Right cardiac atrium (tissue), 5 donors: ENCODE measurements at places on chromosomes 7 and 10. TPM values are rescaled to one million over a fixed set of nuclear protein-coding genes. Genes with fewer than 3 reads are reported as not detected.

UTF1 gene
- not detected for polyA plus RNA-seq

CFAP58 gene
- polyA plus RNA-seq, result 2.9 TPM

SLC29A3 gene
- polyA plus RNA-seq, result 1.4 TPM

EBF3 gene
- 8.5 TPM for polyA plus RNA-seq

GIMAP6 gene
- polyA plus RNA-seq, result 14.6 TPM

- no peak for DNase-seq
Observed at GRCh38 chr10:88528201-88528600, 54.9 kb downstream of the RNLS start.

- no peak for DNase-seq
Observed at GRCh38 chr10:47025540-47026300, 114.5 kb downstream of the PTPN20 start.

DNA sequence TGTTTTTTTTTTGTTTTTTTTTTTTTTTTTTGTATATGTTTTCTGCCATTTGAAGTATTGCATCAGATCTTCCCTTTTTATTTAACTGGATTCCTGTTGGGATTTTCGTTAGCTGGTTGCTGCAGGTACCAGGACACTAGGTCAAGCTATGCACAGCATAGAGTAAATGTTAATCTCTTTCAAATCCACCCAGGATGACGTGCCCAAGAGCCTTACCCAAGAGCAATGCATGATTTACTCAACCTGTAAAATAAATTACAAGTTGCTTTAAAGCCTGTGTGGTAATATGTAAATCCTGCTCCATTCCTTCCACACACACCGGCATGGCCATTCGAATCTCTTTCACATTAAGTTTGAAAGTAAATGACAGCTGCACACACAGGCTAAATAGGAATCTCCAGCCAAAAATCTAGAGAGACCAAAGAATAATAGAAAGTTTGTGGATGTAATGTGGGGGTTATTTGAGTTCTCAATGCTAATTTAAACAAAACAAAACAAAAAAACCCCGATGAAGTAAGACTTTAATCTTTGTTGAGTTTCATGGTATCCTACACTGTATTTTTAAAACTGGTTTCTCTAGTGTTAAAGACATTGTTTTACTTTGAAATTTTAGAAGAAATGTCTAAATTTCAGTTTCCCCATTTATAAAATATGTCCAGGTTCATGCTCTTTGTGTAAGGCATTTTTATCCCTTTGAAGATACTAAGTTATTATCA lies 167.9 kb downstream of the FRMD4A start:
- no peak for DNase-seq

- no peak for DNase-seq
Observed at GRCh38 chr10:35217455-35217854, 90.8 kb downstream of the CREM start.

- DNase-seq, result peak; percentile 77
Observed at GRCh38 chr10:98323221-98324164, 55.5 kb upstream of the LOXL4 start.

DNA sequence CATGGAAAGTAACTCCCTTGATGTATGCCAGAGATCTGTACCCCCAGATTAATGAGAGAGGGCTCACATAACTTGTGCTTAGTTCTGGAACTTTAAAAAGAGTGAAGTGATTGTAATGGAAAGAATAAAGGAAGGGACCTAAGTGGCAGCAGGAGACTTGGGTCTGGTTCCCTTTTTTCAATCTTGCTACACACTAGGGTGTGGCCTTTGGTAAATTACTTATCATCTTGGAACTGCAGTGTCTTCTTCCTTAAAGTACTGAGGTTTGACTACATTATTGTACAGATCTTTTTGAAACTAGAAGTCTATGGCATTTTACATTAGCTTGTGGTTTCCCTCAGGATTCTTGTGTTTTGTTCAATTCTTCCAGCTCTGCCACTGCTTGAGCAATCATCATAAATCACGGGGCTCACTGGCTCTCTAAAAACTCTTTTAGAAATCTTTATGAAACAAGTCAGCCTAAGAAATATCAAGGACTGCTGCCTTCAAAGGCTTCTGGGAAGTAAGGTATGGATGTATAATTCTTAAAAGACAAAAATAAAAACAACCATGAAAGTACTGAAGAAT lies 22.5 kb upstream of the CHRM2 start:
- no peak for DNase-seq
